ENCODE measurements at places on chromosomes 6 and 20.
A peak's percentile ranks its signal among the peaks of the same experiment; 100 is the strongest.

GRCh38 chr20:37328149-37328945, 17.6 kb upstream of the SRC start:
- no peak for DNase-seq

DNA sequence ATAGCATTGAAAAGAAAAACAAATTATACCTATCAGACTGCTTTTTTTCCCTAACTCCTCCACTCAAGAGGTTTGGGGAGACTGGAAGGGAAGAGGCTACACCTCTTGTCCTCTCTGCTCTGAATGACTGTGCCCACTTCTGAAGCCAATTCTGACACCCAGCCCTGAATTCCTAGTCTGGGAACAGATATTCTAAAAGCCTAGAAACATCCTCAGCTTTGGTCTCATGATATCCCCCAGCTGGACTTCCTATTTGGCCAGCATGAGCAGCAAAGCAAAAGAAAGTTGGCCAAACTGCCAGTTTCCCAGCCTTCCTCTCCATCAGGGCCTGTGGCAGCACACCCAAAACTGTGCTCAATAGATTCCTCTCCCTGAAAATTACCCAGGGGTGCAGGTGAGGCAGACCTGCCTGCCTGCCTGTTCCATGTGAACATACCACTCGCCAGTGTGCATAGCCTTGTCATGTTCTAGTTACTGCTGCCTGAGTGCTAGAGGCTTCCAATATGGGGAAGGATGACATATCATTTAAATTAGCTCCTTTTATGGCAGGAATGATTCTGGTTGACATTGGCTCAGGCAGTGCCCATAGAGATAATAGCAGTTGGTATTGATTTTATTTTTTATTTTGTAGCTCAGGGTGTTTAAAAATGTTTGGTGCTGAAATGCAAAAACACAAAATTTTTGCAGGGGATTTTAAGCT, 152.1 kb upstream of the RIN2 start:
- DNase-seq: no peak

- DNase-seq: no peak
Measured at GRCh38 chr6:170056278-170056711, 234.6 kb downstream of the DLL1 start.

DNA sequence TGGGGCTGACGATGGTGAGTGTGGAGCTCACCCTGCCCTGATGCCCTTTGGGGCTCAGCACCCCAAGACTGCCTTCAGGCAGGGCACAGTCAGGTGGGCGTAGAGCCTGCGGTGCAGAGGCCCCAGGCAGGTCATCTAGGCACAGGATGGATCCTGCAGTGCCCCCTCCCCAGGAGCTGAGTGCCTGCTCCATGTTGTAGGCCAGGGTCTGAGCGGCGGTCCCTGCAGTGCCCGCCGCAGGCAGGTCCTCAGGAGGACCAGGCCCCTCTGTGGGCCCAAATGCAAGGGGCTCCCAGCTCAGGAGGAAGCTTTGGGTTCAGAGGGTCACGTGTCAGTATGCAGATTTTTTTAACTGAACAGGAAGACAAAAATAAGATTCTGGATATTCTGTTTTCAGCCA, 2.8 kb downstream of the MRGBP start:
- DNase-seq: no peak

- DNase-seq: no peak
Measured at GRCh38 chr6:31568537-31568961, 3.5 kb upstream of the LTA start.

- no peak for DNase-seq
Measured at GRCh38 chr6:125451750-125452149, 150.0 kb upstream of the HDDC2 start.

- no peak for DNase-seq
Measured at GRCh38 chr6:166257911-166258318, 50.3 kb downstream of the PRR18 start.

DNA sequence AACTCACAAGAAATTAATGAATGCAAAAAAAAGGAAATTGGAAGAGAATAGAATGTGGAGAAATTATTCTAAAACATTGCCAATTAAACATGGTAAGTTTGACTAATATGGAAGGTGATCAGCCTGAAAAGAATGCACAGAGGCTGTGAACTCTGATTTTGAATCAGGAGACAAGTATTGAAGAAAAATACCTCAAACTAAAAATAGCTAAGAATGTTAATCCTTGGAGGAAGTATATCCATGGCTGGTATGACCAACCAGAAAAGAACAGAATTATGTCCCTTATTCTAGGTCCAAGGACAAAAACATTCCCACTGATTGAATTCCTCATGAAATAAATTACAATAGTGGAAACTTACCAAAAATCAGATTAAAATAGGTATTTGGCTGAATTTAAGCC, 7.3 kb upstream of the RIMS1 start:
- no peak for DNase-seq

DNA sequence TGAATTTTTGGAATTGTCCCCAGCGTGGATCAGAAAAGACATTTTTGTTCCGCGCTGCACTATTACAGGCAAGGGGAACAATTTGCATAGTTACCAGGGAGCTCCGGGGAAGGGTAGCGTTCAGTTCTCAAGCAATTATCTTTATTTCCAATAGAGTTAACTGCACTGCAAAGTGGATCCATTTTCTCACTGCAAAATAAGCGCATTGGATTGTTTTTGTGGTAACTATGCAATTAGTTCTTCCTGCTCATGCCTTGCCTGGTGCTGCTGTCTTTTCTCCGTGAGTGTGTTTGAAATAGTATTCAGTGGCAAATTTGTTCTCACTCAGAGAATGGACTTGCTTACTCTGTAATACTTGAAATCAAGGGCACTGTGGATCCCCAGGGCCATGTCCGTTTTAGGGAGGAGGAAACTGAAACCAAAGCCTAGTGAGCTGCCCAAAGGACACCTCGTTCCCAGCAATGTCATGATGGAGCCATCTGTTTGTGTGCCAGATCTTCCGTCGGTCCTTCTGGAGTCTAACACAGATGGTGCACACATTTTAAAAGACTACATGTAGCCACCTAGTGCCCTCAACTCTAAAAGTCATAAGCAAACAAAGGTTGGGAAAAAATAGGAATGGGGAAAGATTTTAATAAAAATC, 7.4 kb upstream of the PCK1 start:
- no peak for DNase-seq

GRCh38 chr20:6999381-6999780, 231.9 kb downstream of the BMP2 start:
- no peak for DNase-seq

DNA sequence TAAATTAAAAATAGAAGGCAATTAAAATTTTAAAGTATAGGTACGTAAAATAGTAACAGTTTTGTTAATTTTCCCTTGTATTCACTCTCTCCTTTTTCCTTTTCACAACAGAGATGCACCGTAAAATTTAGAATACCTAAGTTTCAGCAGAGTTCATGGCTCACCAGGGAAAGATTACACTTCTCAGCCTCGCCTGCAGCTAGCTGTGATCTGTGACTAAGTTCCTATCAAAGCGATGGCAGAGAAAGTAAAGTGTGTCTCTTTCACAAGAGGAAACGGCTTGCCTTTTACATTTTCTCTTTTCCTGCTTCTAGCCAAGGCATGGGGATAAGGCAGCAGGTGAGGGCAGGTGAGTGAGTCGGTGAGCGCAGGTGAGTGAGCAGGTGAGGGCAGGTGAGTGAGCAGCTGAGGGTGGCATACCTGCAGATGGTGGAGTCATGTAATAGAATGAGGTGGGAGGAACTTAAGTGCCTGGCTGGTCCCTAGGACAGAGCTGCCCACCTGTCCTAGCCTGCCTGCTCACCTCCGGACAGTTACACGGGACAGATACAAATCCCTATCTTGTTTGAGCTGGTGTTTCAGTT, 30.9 kb downstream of the ZFP64 start:
- DNase-seq: no peak

DNA sequence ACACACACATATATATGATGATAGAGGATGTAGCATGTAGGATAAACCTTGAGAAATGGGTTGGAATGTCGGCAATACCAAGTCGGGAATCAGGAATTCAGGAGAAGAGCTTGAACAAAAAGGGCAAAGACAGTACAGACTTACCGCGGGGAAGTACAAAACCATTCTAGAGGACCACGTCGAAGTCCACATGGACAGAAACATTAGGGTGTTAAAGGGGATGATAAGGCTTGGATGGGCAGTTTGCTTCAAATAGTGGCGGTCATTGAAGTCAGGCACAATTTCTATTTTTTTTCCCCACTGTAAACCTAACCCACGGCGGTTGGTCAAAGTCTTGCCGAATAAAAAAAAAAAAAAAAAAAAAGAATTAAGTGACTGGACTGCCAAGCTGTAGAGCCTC, 766 bp upstream of the NUS1 start:
- DNase-seq: no peak

DNA sequence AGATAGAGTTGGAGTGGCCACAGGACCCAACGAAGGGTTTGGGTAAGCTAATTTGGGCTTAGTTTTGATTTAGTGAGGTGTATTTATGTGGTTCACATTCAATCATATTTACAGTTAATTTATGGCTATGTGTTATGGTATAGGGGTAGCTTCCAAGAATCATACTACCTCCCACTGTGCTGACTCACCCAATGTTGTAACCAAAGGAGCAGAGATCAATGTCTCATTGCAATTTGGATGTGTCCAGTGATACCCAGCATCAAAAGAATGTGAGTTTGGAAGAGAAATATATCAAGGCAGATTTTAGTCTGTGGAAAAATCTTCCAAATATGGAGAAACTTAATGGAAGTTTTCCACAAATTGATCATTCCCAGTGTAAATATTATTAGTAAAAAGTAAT, 25.3 kb upstream of the SMIM8 start:
- peak; percentile 15 for DNase-seq

GRCh38 chr20:56817780-56818675, 188.9 kb downstream of the TFAP2C start:
- no peak for DNase-seq

DNA sequence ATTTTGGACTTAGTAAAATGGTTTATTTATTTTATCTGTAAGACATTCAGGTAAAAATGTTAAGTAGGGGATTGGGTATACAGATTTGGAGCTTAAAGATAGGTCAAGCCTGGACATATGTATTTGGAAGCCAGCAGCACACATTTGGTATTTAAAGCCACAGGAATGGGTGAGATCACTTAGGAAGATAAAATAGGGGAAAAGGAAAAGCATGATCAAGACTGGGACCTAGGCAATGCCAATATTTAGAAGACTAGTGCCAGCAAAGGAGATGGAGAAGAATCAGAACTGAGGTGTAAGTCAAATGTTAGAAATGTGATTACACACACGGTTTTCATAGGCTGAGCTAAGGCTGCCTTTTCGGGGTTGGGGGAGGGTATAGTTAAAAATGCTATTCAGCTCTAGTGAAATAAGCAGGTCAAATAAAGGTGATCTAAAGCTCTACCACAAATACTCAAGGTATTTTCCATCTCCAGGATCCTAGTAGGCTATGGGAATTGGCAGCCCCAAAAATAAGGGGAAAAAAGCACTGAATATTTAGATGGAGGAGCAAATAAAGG, 20.6 kb downstream of the SLC2A12 start:
- peak; percentile 44 for DNase-seq

GRCh38 chr20:50312682-50313521, 122.3 kb downstream of the CEBPB start:
- DNase-seq: peak; percentile 69

DNA sequence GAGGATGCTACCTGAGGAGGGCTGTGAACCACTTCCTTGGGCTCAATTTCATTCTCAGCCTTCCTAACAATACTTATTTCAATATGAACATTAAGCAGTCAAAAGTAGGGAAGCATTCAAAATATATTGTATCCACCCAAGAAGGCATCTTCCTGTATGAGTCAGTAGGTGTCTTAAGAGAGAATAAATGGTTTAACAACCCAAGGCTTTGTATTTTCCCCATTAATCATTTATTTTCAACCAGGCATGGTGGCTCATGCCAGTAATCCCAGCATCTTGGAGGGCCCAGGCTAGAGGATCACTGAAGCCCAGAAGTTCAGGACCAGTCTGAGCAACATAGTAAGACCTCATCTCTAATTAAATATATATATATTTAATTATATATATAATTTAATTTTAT, 74.5 kb upstream of the MARCKS start:
- no peak for DNase-seq

DNA sequence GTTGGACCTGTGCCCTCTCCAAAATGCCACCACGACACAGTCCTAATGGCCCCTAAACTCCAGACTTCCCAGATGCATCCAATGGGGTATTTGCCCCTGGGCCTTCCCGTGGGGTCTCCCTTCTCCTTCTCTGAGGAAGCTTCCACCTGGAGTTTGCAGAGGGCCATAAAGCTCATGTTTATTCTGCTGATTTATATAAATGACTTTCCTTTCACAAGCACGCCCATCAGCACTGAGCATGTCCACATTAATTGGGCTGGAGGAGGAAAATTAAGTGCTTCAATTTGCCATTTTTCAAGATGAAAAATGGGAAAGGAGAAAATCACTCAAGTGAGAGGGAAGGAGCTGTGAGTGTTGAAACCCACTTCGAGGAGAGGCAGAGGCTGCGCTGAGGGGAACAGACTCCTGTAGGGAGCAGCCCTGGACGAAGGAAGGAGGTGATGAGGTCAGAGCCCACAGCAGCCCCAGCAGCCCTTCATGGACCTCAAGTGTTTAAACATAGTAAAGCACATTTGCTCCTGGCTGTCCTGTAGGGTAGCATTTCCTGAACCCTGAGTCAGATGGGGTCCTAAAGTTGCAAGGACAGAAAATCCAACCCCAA, 434.9 kb upstream of the SULF2 start:
- DNase-seq: no peak

- DNase-seq: no peak
Measured at GRCh38 chr6:111979633-111980032, 74.3 kb upstream of the CCN6 start.

- DNase-seq: no peak
Measured at GRCh38 chr20:24503352-24503931, 34.0 kb downstream of the SYNDIG1 start.
